CD4-positive, alpha-beta T cell treated with Interleukin-4 for 1 hour (primary cell): ENCODE measurements at places on chromosomes 12 and 14.
A peak's percentile ranks its signal among the peaks of the same experiment; 100 is the strongest.

DNA sequence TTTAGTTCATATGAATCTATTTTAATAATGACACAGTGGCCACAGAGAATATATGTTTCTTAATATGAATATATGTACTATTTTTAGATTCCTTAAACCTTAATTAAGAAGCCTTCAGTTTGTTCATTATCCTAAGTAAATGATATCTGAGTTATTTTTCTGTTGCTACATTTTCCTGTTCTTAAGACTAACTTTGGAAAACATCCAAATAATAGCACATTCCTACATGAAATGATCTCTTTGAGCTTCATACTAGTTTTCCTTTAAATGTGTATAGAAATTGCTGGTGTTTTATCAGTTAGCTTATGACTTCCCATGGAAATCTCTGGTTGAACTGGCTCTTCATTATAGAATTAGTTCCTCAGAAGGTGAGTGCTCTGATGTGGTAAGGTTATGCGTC lies 72.1 kb downstream of the POLR3B start:
- no peak for DNase-seq

GRCh38 chr14:36021591-36022320 lies 154.8 kb downstream of the PTCSC3 start:
- no peak for DNase-seq

DNA sequence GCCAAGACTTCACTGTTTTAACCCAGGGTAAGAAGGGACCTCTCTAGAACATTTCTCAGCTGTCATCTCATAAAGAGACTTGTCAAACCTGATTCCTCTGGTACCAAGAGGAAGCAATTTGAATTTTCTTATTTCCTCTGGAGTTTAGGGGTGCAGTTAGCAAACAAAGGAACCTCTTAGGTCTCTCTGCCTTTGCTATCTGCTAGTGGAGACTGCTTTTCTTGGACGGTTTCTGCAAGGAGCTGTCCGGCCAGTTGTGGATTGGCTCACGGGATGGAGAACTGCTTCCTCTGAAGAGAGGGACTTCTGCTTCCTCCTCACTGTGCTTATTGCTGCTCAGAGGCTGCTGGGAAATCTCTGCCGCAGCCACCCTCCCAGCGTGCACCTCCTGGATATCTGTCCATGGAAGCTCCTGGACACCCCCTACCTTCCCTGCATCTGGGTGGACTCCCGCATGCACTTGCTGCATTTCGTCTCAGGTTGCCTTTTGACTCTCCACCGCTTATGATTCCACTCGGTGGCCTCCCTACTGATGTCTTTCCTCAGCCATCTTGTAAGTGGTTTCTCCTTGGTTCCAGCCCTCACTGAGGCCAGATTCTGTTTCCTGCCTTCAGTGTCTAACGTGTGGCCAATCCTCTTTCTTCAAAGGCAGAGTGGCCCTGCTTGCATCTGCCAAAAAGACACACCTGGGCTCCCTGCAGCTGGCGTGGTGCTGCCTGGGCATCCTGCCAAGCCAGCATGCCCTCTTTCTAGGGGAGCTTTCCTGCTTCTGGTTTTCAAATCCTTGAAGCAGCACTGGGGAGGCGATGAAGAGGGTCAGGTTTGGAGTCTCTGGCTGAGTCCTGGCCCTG lies 187.3 kb downstream of the CHST11 start:
- peak; percentile 7 for DNase-seq

GRCh38 chr12:6337958-6338433 lies 3.9 kb downstream of the TNFRSF1A start:
- DNase-seq, result peak; percentile 18

DNA sequence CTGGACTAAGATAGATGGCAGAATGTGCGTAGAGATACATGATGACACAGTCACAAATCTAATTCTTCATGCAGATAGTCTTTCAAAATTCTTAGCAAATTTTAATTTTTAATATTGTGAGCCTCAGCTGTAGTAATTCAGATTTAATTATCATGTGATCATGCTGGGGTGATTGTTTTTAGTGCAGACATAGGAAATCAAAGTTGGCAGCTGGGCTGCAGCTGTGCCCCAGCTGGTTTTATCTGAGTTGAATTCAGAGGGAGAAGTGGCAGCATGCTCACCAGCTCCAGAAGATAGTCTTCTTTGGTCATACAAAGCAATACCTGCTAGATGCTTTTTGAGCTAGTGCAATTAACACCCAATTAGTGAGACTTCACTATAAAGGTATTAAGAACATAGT lies 292.9 kb downstream of the RAD51B start:
- DNase-seq, result no peak

DNA sequence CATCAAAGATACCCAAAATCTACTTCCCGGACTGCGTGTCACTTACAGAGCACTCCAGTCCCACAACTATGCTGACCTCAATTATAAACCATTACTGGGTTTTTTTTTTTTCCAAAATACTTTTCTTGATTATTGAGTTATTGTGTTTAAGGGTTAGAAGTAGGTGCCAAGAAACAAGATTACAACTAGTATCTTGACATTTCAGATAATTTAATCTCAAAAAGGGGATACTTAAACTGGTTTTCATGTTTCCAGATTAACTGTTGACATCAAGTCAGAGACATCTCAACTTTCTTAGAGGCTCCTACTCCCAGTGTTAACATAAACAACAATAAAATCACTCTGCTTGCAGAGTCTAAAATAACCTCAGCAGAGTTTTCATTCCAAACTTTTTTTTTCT lies 131.2 kb upstream of the ARID2 start:
- no peak for DNase-seq

DNA sequence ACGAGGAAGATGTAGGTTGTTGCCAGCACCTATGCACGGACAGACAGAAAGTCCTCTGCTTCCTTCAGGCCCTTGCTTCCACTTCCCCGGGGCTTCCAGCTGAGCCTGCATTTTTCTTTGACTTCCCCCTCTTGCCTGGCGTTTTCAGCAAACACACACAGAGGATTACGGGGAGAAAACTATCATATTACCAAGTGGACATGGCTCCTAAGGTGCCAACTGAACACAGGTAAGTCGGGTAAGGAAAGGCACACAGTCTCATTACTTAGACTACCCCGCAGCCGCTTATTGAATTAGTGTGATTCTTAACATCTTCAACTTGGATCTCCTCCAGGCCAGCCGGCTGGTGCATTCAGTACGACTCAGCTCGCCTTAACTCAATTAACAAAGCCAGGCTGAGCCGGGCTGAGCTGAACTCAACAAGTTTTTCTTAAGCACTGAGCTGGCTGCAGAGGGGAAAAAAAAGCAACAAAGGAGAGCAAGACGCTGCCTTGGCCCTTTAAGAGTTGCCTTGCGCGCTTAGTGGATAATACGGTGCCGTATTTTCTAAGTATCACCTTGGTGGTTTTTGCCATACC lies 19.2 kb upstream of the MAP1LC3B2 start:
- DNase-seq, result no peak

- no peak for DNase-seq
Measured at GRCh38 chr12:16669756-16670155, 63.8 kb upstream of the LMO3 start.

DNA sequence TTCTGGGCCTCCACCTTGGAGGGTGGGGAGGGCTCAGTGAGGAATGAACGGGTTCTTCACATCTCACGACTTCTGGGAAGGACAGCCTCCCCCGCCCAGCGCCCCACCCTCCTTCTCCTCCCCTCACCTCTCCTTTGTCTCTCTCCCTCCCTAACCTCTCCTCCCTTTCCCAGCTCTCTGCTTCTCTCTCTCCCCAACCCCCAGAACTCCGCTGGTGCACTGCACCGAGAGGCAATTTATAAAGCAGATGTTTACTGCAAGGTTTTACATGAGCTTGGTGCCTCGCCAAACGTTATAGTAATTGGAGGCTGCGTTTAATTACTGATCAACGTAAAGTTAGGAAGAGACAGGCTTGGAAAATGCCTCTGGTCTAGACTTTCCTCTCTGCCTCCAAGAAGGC lies 42.9 kb upstream of the FAM222A start:
- no peak for DNase-seq

DNA sequence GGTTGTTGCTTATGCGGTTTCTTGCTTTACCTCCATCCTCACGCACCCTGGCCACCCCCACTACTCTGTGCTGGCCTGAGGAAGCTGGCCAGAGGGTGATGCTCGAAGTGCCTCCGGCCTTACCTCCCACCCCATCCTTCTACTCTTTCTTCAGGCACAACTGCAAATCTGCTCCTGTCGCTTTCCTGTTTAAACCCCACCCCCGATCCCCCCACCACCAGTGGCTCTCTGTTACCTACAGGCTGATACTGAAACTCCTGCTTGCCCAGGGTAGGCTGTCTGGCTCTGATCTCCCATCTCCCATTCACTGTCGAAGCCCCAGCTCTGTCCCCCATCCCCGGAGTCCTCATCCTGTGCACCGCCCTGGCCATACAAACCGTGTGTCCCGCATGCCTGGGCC lies 111.5 kb downstream of the PRMT8 start:
- DNase-seq, result no peak

- peak; percentile 46 for DNase-seq
Measured at GRCh38 chr12:112979041-112979680, 842 bp downstream of the OAS2 start.

DNA sequence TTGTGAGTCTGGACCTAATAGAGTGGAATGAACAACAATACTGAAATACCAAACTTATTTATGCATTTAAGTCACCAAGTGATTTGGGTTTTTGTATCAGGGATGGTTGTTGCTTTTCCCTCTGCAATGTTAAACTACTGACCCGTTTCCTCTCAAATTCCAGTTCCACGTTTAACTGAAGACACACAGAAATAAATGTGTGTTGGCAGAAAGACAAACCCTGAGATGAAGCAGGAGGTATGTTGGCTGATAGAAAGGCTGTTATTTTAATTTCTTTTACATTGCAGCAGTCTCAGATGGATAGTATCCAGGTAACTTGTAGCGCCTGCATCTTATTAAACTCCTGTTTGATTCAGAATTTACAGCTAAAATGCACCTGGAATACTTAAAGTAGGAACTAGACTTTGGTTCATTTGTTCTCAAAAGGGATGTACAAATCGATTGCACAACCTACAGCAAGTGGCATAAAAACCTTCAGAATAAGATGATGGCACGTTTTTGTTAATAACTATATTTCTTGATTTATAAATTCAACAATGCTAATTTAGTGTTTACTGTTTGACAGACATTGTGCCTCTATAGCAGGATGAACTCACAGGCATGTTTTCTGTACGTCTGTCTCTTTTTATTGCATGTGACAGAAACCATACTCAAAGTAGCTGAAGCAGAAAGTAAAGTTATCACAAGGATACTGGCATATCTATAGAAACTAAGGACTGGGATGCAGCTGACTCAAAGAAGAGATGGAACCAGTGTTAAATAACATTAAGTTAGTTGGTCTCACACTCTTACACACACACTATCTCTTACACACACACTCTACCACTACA lies 405.7 kb downstream of the ZFP36L1 start:
- no peak for DNase-seq

DNA sequence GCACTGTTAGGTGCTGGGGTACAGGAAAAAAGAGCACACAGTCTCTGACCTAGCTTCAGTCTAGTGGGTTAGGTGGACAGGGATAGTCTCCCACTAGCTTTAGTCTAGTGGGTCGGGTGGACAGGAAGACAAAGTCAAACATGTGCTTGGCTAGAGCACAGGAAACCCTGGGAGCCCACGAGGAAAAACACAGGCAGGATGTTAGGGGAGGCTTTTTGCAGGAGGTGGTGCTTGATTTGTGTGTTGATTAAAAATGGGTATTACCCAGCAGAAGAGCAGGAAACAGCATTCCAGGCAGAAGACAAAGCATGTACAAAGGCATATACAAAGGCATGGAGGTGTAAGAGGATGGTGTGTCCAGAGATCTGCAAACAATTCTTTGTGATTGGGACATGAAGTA lies 23.3 kb downstream of the SLC38A2 start:
- no peak for DNase-seq

DNA sequence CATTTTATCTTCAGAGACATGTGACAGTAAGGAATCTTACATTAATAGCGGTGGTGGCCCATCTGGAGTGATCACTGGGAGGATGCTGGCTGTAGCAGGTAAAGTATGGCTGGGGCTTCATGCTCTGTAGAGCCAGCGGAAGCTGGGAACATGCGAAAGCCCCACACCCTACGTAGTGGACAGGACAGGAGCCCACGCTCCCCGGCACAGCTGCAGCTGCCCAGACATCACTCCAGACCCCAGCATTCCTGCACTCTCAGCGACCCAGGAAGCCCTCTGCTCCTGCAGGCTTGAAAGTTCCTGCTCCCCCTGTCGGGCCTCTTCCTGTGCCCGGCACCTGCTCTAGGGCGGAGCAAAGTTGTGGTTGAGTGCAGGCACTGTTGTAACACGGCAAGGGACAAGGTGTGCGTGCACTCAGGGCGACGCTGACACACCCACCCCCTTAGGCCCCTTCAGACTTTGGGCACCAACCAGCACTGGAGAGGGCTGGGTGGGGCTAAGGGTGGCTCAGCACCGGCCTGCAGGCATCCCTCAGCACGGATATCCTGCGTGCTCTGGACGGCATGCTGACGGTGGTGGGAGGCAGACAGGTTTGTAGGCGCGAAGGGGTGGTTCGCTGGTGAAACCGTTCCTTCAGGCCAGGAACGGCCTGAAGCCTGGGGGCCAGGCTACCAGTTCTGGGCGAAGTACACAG lies 568.3 kb downstream of the FSCB start:
- DNase-seq, result no peak

- no peak for DNase-seq
Measured at GRCh38 chr12:3677609-3678008, 75.3 kb downstream of the CRACR2A start.

- no peak for DNase-seq
Measured at GRCh38 chr14:85316701-85317410, 213.1 kb upstream of the FLRT2 start.
